Activated CD4-positive, CD25-positive, alpha-beta regulatory T cell treated with anti-CD3 and anti-CD28 coated beads, Interleukin-2, amount 50 U/mL, for 16 hours (primary cell): ENCODE measurements at places on chromosomes 13 and 19.

DNA sequence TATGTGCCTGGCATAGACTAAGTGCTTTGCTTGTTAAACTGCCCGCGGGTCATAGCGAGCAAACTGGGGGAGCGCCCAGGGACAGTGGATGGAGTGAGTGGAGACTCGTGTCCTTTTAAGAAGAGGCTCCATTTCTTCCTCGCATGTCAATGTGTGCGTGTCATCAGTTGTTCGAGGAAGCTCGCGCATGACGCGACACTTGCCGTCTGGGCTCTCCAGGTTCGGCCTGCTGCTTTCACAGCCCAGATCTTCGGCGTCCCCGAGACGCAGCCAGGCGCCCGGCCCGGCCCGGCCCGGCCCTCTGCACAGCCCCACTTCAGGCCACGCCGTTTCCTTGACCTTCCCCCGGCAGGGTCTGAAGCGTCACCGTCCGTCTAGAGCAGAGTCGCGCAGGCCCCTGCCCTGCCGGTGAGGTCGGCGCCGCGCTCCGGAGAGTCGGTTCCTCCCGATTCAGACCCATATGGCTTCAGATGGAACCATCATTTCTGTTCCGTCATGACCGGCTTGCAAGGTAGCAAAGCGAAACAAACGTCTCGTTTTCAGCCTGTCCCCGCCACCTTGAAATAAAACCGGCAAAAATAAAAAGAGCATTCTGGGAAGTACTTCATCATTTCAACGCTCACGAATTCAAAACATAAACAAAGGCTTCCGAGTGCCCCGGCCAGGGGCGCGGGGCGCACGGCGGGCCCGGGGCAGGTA, 599 bp upstream of the ARHGEF7 start:
- no peak for DNase-seq

- DNase-seq, result no peak
These were observed 130.8 kb downstream of the ATP8A2 start for GRCh38 chr13:25502551-25502950.

GRCh38 chr19:14002571-14003250, 3.4 kb downstream of the RFX1 start:
- DNase-seq, result no peak

- DNase-seq, result no peak
These were observed 122.3 kb upstream of the GPC6 start for GRCh38 chr13:93104270-93104669.

GRCh38 chr19:27750391-27751043, 1462.4 kb downstream of the UQCRFS1 start:
- DNase-seq, result no peak

DNA sequence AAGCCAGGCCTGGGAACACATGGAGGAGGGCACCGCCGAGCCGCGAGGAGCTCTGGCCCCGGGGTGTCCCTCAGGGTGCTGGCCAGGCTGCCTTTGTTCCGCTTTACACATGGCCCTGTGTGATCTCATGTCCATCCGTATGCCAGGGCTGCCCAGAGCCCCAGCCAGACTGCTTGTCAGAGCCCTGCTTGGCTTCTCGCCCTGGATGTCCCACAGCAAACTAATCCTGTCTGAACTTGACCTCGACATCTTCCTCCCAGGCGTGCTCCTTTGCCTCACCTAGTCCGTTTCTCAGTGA, 14.3 kb downstream of the BCKDHA start:
- DNase-seq, result no peak

GRCh38 chr19:17205237-17206140, 9.7 kb upstream of the USE1 start:
- DNase-seq, result no peak

GRCh38 chr13:43664700-43665191, 122.0 kb downstream of the ENOX1 start:
- no peak for DNase-seq

- no peak for DNase-seq
These were observed 516.5 kb downstream of the SUCLA2 start for GRCh38 chr13:47484548-47484947.
